ENCODE measurements at places on chromosomes 6 and 20. TPM values are rescaled to one million over a fixed set of nuclear protein-coding genes. Genes with fewer than 3 reads are reported as not detected.

Gene ESR1
- 6.9 TPM for total RNA-seq

Gene ATP6V1G2
- 3.3 TPM for total RNA-seq

Gene TXLNB
- total RNA-seq = 8.0 TPM

Gene HCRTR2
- total RNA-seq = 0.16 TPM

Gene PAX1
- not detected for total RNA-seq

Gene GRIK2
- total RNA-seq = 32.3 TPM

Gene DDX43
- 0.42 TPM for total RNA-seq

Gene NSFL1C
- 23.6 TPM for total RNA-seq

Gene FOXS1
- 4.7 TPM for total RNA-seq

Gene OGFRL1
- total RNA-seq = 29.7 TPM

Gene BPIFB1
- total RNA-seq = not detected

Gene TPBG
- 27.0 TPM for total RNA-seq

Gene BMP6
- total RNA-seq = 11.7 TPM

Gene EMILIN3
- 4.1 TPM for total RNA-seq

Gene EHMT2
- total RNA-seq = 33.1 TPM
